ENCODE measurements at places on chromosomes 11 and 22.

- no peak for DNase-seq
Observed at GRCh38 chr11:91312541-91312940, 912.1 kb upstream of the FAT3 start.

DNA sequence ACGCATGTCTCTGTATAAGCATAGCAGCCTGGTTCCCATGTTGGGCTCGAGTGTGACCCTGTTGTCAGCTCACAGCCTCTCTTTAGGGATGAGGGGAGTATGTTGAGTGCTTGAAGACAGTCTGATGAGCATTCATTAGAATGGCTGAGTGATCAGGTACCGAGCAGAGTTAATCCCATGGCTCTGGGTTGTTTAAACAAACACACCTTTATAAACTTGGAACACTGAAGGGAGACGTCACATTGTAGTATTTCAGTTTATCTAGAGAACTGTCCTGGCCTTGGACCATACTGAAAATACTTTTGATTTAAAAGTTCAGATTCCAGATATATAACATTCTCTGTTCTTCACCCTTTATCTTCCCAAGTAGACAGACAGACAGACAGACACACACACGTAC lies 76.0 kb downstream of the TEAD1 start:
- DNase-seq = no peak

DNA sequence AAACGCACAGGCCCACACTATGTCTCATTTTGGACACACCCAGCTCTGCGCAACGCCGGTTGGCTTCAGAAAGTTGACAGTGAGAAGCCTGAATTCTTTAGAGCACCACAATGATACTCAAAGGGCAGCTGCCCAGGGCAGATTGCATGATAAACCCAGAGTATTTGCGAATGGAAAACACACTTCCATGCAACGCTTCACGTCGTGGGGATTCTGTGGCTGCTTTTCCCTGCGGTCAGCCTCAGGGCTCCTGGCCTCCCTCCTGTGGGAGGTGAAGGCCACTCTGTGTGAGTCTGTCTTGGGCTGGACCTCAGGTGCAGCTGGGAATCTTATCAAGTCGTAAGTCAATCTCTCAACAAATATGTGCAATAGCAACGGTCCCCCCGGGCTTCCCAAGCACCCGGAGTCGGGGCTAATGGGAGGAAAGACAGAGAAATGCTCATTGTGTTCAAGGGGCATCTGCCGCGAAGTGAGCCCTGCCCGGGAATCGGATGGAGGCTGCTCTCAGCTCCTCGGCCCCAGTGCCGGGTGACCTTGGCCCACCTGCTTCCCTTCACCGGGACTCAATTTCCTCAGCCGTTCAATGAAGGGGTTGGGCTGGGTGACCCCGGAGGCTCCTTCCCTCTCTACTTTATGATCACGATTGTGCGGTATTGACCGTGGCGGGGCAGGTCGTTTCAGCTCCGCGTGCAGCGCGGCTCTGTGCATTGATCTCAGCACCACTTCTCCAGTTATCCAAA lies 623.6 kb downstream of the BRD1 start:
- DNase-seq = no peak

GRCh38 chr11:125313271-125314219 lies 149.0 kb downstream of the PKNOX2 start:
- no peak for DNase-seq

GRCh38 chr22:48855013-48855412 lies 972.7 kb downstream of the BRD1 start:
- no peak for DNase-seq

DNA sequence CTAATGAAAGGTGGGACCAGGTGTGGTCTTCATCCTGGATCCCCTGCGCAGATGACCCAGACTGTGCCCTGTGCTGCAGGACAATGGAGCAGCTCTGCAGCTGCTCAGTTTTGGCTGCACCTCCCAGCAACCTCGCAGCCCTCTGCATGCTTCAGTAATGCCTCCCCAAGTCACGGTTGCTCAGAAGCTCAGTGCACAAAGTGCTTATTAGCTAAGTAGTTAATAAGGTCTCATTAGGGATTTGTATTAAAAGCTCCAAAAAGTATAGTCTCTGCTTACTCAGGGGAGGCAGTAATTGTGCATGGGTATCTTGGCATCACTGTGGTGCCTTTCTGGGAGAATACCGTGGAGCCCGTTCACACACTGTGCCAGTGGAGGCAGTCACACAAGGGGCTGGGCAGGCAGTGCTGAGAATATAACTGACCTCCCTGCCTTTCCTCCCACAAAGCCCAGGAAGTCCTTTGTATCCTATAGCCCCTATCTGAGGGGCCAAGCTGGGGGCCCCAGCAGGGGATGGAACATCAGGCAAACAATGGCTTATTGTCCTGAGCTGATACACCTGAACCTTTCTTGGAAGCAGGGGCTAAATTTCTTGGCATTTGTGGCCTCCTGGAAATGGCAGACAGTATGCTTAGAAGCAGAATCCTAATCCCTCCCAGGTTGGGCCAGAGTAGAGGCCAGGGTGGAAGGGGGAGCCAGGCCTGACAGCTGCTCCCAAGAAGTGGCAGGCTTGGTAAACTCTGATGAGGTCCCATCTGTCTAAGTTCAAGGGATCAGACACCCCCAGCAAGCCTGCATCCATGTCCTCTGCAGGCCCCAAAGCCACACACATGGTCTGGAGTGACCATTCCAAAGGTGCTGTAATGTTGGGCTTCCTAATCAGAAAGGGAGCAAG lies 125.5 kb upstream of the PARVA start:
- no peak for DNase-seq

DNA sequence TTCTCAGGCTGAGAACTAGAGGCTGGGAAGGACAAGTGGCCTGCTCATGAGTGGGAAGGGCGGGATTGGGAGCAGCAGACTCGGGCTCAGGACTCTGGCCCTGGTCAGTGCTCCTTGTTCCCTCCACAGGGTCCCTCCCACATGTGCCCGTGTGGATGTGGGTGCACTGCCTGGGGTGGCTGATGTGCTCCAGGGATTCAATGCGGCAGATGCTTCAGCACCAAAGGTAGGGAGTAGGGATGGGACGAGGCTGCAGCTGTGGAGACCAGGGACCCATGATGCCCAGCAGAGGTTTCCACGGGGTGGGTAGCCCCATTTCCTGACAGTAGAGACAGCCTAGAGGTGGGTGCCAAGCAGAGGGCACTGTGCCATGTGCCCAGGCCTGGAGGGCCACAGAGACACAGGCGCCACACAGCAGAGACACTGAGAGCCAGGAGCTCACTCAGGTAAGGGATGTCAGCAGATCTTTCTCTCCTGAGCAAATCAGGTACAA lies 89.5 kb downstream of the GGTLC2 start:
- no peak for DNase-seq

GRCh38 chr11:64577202-64577601 lies 13.8 kb upstream of the SLC22A12 start:
- DNase-seq = no peak

- DNase-seq = peak; percentile 29
Observed at GRCh38 chr11:22787551-22788162, 41.9 kb downstream of the SVIP start.

- no peak for DNase-seq
Observed at GRCh38 chr22:24706732-24707469, 67.6 kb downstream of the PIWIL3 start.

DNA sequence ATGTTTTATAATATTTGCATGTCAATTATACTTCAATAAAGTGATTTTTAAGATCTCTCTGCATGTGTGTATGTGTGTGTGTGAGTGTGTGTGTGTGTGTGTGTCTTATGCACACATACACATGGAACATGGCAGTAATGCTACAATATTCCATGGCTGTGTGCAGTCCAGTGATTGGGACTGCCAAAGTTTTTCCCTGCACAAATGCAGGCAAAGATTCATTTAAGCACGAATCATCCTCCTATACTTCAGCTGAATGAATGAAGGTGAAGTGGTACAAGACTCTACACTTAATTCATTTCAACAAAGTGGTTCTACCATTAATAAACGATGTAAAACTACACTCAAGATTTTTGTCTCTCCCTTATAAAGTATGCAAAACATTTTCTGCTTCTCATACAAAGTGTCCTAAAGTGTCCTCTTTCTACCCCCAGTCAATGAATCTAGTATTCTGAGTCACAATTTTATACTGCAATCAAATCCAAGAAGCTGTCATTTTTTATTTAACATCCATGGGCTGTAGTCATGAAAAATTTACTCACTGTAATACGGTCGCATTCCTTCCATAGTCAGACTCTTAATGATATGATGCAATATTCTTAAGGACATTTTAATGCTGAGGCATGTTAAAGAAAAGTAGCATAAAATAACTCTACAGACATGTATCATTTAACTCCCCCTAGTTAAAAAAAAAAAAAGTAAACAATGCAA lies 132.4 kb downstream of the TTC28 start:
- no peak for DNase-seq

- DNase-seq = no peak
Observed at GRCh38 chr11:117704395-117705100, 92.5 kb downstream of the DSCAML1 start.

DNA sequence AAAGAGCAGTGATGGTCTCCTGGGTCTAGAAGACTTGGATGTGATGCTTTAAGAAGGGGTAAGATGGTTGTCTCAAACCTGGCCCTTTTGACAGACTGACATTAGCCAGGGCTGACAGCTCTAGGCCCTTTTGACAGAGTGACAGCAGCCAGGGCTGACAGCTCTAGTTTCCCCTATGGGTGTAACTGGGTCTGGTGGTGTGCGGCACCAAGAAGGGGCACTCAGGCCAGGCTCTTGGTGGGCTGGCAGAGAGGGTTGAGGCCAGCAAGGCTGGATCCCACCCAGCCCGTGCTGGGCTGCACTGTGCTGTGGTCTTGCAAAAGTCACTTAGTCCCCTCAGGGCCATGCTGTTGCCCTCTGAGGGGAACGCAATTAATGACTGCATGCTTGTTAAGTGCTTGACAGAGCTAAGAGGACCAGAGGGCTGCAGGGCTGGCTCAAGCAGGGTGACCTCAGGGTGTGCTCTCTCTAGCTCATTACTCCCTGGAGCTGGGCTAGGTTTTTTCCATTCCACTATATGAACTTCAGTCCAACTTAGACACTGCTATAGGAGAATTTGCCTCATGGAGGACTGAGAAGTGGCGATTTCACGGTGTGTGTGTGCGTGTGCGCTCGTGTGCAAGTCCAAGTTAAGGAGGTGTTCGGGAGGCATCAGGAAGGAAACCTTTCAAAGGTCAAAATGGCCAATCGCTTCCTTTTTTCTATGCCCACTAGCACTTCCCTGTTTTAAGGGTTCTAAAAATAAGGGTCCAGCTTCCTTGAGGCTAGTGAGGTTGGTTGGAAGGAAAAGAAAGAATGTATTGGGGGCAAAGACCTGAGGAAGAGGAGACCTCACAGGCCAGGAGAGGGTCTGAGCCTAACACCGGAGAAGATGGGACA lies 4.4 kb downstream of the UBASH3B start:
- no peak for DNase-seq

DNA sequence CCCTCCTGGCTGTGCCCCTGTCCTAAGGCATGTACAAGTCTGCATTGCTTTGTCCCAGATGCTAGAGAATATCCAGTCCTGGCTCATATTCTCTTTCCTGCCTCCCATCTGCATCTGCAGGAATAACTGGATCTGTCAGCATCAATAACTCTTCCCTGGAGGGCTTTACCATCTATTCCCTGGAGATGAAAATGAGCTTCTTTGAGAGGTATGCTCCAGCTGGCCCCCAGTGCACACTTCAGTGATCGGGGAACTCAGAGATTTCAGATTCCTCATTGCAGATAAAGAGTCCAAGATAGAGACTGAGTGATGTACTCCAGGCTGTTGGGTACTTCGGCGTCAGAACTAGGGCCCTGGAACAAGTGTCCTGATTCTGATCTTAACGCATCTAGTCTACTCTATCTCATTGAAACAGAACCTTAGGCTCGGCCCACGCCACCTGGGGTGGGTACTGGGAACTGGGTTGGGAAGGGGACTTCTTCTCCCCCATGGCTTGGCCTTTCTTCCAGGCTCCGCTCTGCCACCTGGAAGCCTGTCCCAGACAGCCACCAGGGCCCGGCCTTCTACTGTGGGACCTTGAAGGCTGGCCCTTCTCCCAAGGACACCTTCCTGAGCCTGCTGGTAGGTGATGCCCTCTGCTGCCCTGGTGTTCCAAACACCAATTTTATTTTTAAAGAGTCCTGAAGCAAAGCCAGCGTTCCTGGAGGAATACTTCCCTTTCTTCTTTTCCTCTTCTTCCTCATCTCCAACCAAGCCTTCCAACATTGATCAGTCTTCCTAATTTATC lies 17.8 kb upstream of the GLB1L2 start:
- no peak for DNase-seq

- DNase-seq = no peak
Observed at GRCh38 chr22:26481694-26482093, 1.9 kb downstream of the HPS4 start.
